Ascending aorta (tissue), 2 donors: ENCODE measurements at places on chromosomes 3 and 15. TPM values are rescaled to one million over a fixed set of nuclear protein-coding genes. Genes with fewer than 3 reads are reported as not detected.

Gene CYP1A2
- not detected for total RNA-seq

Gene TBC1D5
- 43.3 TPM for total RNA-seq

Gene GOLGA8R
- not detected for total RNA-seq

Gene TRPM7
- 24.1 TPM for total RNA-seq

Gene KLHDC8B
- total RNA-seq = 57.5 TPM

Gene CADM2
- 23.0 TPM for total RNA-seq

Gene RUVBL1
- 10.3 TPM for total RNA-seq

Gene KIF23
- 1.8 TPM for total RNA-seq

Gene HAPLN3
- 189 TPM for total RNA-seq

DNA sequence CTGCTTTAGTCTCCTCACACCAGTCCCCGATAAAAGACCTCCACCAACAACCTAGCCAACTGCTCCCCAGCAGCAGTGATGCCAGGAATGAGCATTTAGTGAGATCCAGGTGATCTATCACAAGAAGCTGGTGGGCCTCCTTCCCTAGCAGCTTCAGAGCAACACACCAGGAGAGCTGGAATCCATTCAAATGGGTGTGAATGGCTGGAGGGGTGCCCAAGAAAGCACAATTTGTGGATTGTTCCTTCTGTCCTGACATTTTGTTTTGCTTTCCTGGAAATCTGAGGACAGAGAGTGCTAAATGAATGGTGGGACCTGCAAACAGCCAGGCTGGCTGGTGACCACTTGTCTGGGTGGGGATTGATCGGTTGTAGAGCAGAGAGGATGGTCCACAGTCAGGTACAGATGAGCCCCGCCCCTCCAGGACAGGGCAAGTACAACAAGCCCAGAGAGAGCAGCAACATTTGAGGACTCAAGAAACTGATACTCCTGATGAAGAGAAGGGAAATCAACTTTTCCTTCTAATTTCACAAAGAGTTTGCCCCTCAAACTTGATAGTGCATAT is 316.8 kb downstream of the VPS13C start:
- no peaks in the 10 kb centered on the region for H3K4me1 ChIP-seq
- H3K27me3 ChIP-seq = no peaks in the 10 kb centered on the region
- no peak overlapping the region for H3K27ac ChIP-seq
- H3K36me3 ChIP-seq = no peaks in the 10 kb centered on the region
- H3K4me3 ChIP-seq = no peak overlapping the region

GRCh38 chr15:89790661-89791060 is 14.5 kb downstream of the MESP2 start:
- no peaks in the 10 kb centered on the region for H3K36me3 ChIP-seq
- H3K27me3 ChIP-seq = no peaks in the 10 kb centered on the region
- H3K4me3 ChIP-seq = no peak overlapping the region
- H3K4me1 ChIP-seq = no peaks in the 10 kb centered on the region

- no peak overlapping the region for H3K4me3 ChIP-seq
- DNase-seq = no peak
Observed at GRCh38 chr15:72339777-72340177, 19.8 kb upstream of the CELF6 start.

DNA sequence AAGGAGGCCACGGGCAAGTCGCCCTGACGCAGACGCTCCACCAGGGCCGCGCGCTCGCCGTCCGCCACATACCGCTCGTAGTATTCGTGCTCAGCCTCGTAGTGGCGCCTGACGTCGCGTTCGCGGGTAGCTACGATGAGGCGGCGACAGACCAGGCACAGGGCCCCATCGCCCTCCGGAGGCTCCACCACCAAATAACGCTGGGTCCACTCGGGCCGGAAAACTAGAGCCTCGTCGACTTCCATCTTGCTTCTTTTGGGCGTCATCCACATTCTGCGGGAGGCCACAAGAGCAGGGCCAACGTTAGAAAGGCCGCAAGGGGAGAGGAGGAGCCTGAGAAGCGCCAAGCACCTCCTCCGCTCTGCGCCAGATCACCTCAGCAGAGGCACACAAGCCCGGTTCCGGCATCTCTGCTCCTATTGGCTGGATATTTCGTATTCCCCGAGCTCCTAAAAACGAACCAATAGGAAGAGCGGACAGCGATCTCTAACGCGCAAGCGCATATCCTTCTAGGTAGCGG is at the start of gene EPM2AIP1:
Gene EPM2AIP1 (minus strand): TSS at position 326 of the 520 bp plus-strand sequence. CDS start 54 bp downstream, at position 272.
- no peak for DNase-seq
- H3K27me3 ChIP-seq = no peaks in the 10 kb centered on the region
- H3K27ac ChIP-seq = peak within 1 kb of the TSS; percentile 99
- peak within 1 kb of the TSS; percentile 81 for H3K4me3 ChIP-seq
- peaks cover 21% of the 10 kb centered on the region for H3K36me3 ChIP-seq

GRCh38 chr3:4888913-4889846 is 90.1 kb upstream of the BHLHE40 start:
- H3K36me3 ChIP-seq = no peaks in the 10 kb centered on the region
- no peaks in the 10 kb centered on the region for H3K4me1 ChIP-seq
- no peak for DNase-seq
- H3K27ac ChIP-seq = no peak overlapping the region
- no peaks in the 10 kb centered on the region for H3K27me3 ChIP-seq

DNA sequence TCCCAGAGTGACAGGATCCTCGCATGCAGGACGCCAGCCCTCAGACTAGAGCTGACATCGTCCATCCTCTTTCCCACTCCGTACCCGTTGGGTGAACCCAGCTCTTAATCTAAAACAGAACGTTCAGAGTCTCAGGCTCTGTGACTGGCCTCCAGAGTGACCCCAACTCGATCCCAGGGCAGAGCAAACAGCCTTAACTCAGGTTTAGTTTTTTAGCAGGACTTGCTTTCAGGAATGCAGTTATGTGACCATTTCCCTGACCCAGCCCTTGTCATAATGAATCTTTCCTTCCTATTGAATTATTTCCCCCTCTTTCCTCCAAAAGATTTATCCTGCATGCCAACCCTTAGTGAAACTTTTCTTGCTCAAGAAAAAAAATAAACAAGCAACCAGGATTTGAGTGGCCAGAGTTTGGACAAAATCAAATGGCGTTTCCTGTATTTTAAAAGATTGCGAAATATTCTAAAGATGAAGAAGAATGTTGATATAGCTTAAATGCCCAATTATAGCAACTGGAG is 47.8 kb upstream of the RARB start:
- no peaks in the 10 kb centered on the region for H3K36me3 ChIP-seq
- no peaks in the 10 kb centered on the region for H3K4me1 ChIP-seq
- no peak overlapping the region for H3K27ac ChIP-seq
- no peaks in the 10 kb centered on the region for H3K27me3 ChIP-seq

- H3K4me1 ChIP-seq = no peaks in the 10 kb centered on the region
- H3K4me3 ChIP-seq = no peak overlapping the region
- no peak for DNase-seq
Observed at GRCh38 chr3:183967693-183968092, 50.0 kb downstream of the ABCC5 start.

DNA sequence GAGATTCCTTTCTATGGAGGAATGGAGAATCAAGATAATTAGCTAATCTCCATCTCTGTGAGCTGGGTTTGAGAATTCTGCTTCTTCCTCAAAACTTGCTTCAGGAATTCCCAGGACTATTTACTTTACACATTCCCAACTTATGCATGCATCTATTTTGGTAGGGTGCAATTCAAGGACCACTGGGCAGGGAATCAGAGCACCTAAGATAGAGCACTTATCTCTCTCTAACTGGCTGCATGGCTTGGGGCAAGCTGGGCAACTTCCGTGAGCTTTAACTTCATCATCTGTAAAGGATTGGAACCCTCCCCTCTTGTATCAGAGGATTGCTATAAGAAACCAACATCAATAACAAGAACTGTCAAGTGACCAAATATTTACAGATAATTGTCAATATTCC is 160.2 kb downstream of the PDCD6IP start:
- no peak overlapping the region for H3K4me3 ChIP-seq
- no peak overlapping the region for H3K27ac ChIP-seq
- H3K36me3 ChIP-seq = no peaks in the 10 kb centered on the region

DNA sequence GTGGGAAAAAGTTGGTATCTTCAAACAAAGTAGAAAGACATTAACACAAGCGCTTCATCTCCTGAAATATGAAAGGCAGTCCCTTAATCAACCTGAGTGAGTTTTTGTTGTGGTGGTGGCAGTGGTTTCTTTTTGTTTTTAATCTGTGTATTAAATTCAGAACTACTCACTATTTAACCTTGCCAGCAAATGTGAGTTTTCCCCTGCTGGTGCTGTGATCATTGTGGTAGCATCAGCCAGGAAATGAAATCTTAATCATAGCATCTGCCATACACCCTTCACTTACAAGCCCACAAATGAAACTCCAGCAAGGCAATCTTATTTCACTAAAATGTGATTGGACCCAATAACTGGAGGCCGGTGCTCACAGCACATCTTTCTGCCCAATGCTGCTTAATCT is 229.7 kb downstream of the SHOX2 start:
- no peaks in the 10 kb centered on the region for H3K27me3 ChIP-seq
- no peaks in the 10 kb centered on the region for H3K4me1 ChIP-seq
- DNase-seq = no peak
- no peak overlapping the region for H3K4me3 ChIP-seq

- H3K4me1 ChIP-seq = no peaks in the 10 kb centered on the region
- H3K27me3 ChIP-seq = no peaks in the 10 kb centered on the region
- no peaks in the 10 kb centered on the region for H3K36me3 ChIP-seq
- no peak overlapping the region for H3K4me3 ChIP-seq
- DNase-seq = no peak
Observed at GRCh38 chr3:140199008-140199407, 264.0 kb downstream of the CLSTN2 start.

DNA sequence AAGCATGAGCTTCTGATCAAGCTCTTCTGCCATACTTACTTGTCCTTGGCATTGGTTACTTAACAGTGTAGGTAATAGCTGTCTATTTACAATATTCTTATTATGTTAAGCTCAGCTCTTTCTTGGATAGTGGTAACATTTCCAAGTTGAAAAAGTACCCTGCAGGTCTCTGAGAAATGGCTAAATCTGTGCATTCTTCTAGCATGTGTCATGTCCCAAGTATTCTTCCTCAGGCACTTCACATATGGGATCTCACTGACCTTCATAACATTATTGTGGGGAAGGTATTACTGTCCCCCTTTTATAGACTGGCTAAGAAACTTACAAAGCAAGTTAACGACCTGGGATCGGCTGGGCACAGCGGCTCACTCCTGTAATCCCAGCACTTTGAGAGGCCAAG is 236.1 kb downstream of the RORA start:
- no peaks in the 10 kb centered on the region for H3K27me3 ChIP-seq
- H3K36me3 ChIP-seq = no peaks in the 10 kb centered on the region

GRCh38 chr15:78417754-78418630 is 20.0 kb upstream of the IREB2 start:
- no peak overlapping the region for H3K27ac ChIP-seq
- H3K27me3 ChIP-seq = no peaks in the 10 kb centered on the region
- no peak for DNase-seq

DNA sequence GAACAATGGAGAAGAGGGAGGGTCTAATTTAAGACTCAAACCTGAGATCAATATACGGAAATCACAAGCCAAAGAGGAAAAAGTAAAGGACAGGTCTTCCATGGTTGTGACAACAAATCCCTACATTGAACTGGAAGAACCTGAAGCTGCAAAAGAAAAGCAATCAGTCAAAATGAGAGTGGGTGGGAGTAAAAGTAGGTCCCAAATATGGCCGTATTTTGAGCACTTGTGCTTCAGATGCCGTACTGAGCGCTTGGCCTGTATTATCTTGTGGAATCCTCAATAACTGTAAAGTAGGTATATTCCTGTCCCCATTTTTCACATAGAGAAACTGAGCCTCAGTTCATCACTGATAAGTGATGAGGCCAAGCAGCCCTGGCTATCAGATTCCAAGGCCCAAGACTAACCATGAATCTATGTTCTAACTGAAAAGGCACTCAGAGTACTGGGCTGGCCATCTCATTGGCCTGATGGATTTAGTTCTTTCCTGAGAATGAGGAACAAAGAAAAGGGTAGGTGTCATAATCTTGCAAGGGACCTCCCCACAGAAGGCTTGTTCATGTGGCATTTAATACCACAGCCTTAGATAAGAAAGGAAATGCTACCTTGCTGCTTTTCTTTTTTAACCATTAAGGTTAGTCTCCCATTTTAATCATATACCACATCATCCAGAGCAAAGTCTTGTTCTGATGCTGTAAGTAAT is 52.5 kb downstream of the LRRN1 start:
- H3K4me1 ChIP-seq = no peaks in the 10 kb centered on the region
- no peak overlapping the region for H3K27ac ChIP-seq
- no peaks in the 10 kb centered on the region for H3K36me3 ChIP-seq
- H3K27me3 ChIP-seq = no peaks in the 10 kb centered on the region

DNA sequence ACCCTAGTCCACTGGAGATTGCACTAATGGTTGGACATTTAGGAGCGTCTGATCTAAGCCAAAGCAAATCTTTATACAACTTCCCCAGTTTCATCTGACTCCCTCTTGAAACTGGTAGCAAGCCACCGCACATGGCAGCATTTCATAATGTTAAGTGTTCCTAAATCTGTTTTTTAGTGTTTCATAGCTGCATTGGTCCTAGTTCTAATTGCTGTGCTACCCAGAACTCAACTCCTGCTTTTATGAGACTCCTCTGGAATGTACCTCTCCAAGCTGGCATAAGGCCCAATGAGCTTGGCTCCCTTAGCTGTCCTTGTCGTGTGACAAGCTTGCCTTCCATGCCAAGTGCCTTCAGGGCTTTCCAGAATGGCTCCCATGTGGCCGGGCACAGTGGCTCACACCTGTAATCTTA is 65.3 kb upstream of the FLNB start:
- H3K36me3 ChIP-seq = no peaks in the 10 kb centered on the region
- no peaks in the 10 kb centered on the region for H3K27me3 ChIP-seq
- H3K27ac ChIP-seq = peak overlapping the region; percentile 69
- H3K4me1 ChIP-seq = peaks cover 3% of the 10 kb centered on the region

GRCh38 chr3:194123726-194124125 is 12.2 kb upstream of the HES1 start:
- no peaks in the 10 kb centered on the region for H3K4me1 ChIP-seq
- H3K4me3 ChIP-seq = no peak overlapping the region
- H3K36me3 ChIP-seq = no peaks in the 10 kb centered on the region
- H3K27me3 ChIP-seq = no peaks in the 10 kb centered on the region

DNA sequence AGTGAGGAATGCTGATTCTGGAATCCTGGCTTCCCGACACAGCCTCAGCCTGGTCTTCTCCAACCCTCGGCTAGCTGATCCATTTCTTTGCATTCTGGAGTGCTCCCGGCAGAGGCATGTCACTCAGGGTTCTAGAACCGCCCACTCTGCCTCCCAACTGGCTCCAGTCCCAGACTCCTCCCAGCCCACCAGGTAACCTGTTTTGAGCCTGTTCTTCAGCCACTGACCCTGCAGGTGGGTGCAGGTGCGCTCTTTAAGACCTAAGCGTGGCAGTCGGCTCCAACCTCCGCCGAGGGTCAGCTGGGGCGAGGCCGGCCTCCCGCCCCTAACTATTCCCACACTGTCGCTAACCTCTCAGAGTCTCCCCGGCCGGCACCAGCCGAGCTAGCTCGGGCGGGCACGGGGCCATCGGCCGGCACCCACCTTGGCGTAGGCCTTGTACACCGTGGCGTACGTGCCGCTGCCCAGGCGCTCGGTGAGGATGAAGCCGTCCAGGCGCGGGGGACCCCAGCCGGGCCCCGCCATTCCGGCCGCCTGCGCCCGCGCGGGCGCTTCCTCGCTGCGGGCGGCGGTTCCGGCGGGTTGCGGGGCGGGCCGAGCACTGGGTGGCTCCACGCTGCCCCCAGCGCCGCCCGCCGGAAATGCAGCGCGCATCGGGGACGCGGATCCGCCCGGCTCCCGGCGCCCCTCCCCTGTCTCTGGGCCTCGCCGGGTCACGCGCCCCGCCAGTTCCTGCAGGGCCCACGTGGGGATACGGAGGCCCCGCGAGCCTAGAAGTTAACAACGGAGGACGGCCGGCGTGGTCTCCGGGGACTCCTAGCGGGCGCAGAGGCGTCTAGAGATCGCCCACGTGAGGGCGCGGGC is at the start of gene ULK3:
Gene ULK3 (minus strand): TSS at position 576 of the 864 bp plus-strand sequence. CDS start 51 bp downstream, at position 525.
- peak within 1 kb of the TSS; percentile 95 for H3K4me3 ChIP-seq
- peak; percentile 70 for DNase-seq
- H3K27me3 ChIP-seq = no peaks in the 10 kb centered on the region
- H3K27ac ChIP-seq = peak within 1 kb of the TSS; percentile 78
- H3K36me3 ChIP-seq = peaks cover 23% of the 10 kb centered on the region
